Transverse colon (tissue), 4 donors: ENCODE measurements at places on chromosomes 12 and 14. TPM values are rescaled to one million over a fixed set of nuclear protein-coding genes. Genes with fewer than 3 reads are reported as not detected.

Gene GPR84
- total RNA-seq, result not detected

DNA sequence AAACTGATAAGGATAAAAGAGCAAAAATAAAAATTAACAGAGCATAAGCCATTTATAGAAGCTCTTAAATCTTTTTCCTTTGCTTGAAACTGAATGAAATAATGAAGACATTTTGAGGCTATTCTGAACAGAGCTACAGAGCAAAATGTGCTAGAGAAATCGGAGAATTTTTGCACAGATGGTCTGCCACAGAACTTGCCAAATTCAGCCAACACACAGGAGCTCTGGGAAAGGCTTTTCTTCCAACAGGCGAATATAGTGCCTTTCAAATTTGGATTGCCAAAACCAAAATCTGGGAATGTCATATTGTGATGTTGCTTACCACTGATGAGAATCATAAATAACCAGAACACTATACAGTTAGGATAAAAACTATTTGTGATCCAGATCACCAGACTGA is 406.3 kb downstream of the RPL10L start:
- DNase-seq, result no peak

- no peak for DNase-seq
Measured at GRCh38 chr14:30005114-30005808, 77.6 kb upstream of the PRKD1 start.

- DNase-seq, result peak; percentile 20
Measured at GRCh38 chr12:128969480-128970055, 116.3 kb downstream of the GLT1D1 start.

DNA sequence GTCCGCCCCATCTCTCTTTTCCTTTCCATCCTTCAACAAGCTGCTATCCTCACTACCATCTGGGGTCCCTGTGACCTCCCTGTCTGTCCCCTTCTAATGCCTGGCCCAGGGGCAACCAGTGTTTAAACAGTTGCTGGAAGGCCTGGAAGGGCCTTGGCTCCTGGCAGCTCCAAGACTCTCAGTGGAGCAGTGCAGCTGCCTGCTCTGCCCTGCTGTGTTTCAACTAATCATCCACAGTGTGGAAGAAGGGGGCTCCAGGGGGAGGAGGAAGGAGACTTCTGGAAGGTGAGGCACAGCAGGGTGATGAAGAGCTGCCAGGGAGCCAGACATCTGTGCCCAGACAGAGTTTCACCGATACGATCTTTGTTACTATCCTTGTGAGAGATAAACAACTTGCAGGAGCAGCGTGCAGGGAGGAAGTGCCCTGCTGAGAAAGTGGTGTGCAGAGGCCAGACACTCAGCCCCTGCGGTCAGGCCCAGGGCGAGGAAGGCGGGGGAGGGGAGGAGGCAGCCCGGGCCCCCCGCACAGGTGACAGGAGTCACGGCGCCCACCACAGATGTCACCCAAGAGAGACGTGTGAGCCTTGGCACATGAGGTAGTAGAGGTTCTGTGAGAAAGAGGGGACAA is 1061.8 kb downstream of the BCL11B start:
- no peak for DNase-seq
